H9 (cell line): ENCODE measurements at places on chromosomes 1 and 21. TPM values are rescaled to one million over a fixed set of nuclear protein-coding genes. Genes with fewer than 3 reads are reported as not detected.

The THEM5 gene
- total RNA-seq = not detected in 2 replicates

The C21orf58 gene
- total RNA-seq = 17.2 and 19.1 TPM in 2 replicates

The SH2D2A gene
- total RNA-seq = 2.0 and 2.5 TPM in 2 replicates

The GPR61 gene
- total RNA-seq = 0.24 and 0.48 TPM in 2 replicates

The IL23R gene
- total RNA-seq = not detected in 2 replicates

DNA sequence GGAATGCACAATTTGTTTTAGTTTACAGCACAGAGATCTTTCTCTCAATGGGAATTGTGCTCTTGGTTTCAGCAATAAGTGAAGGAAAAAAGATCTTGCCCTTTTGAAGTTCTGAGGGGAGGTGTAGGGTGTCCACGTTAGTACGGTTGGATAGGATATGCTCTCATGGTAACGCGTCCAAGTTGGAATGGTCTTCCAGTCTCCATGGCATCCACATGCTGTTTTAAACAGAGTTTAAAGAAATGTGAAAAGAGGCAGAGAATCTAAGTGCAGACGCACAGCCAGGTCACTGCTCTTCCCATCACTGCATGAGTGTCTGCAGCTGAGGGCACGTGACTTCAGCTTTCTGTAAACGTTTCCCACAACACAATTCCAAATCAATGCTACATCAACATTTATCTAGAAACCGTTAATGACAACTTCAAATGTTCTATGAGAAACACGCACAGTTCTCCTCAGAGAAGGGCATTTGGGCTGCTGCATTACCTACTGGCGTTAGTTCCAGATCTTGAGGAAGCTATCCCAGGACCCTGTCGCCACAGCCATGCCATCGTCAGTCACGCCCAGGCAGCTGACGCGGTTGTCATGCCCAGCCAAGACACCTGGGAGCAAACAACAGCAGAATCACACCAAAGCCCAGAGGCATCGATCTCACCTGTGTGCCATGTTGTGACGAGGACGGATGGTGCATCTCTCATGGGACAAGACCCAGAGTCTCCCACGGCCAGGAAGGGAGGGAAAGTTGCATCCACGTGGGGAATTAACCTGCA, 8.8 kb upstream of the NADK start:
- H3K4me3 ChIP-seq = no peak overlapping the region
- H3K27ac ChIP-seq = no peak overlapping the region
- H3K36me3 ChIP-seq = peaks cover 73% of the 10 kb centered on the region
- DNase-seq = no peak
- H3K27me3 ChIP-seq = no peaks in the 10 kb centered on the region
- H3K4me1 ChIP-seq = no peaks in the 10 kb centered on the region; the same call in 1 of the 2 replicates

DNA sequence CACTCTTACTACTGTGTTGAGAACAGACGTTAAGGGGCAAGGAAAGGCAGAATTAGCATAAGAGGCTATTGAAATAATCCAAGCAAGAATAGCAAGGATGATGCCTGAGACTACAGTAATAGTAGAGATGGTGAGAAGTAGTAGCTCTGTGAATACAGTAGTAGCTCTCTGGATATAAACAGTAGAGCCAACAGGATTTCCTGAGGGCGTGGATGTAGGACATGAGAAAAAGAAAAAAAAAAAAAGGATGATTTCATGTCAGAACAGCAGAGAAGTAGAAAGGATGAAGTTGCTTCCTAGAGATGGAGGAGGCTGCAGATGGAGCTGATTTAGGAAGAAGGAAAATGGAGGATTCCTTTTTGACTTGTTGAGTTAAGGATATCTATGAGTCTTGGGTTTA, 112.3 kb downstream of the OMA1 start:
- H3K27ac ChIP-seq = no peak overlapping the region
- H3K27me3 ChIP-seq = no peaks in the 10 kb centered on the region
- H3K4me1 ChIP-seq = peaks cover 3% of the 10 kb centered on the region; the same call in 1 of the 2 replicates
- no peak for DNase-seq
- H3K36me3 ChIP-seq = no peaks in the 10 kb centered on the region

DNA sequence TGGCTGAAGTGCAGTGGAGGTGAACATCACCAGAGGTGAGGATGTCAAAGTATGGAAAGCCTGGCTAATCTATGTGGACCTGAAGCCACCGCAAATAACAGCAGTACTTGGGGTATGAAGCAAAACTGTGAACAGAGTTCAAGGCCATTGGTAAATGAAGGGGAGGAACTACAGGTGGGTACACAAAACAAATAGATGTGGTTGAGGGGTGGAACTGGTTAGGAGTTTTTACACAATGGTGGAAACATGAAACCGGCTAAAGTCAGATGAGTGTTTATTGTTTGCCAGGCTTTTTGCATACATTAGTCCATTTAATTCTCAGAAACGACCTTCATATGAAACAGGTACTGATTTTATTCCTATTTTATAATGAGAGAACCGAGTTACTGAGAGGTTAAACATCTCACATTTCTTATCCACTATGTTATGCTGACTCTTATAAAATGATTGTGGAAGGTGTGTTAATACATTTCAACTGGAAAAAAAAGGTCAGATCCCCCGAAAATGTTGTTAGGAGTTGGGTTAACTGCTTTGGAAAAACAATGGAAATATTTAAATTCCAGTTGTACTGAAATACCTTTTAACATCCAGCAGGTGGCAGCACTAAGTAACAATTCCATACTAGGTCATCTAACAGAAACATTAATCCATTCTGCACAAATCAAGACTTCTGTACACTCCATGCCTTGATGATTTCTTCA, 44.3 kb upstream of the GTF2B start:
- no peak overlapping the region for H3K4me3 ChIP-seq
- H3K27me3 ChIP-seq = no peaks in the 10 kb centered on the region
- peaks cover 34% of the 10 kb centered on the region for H3K36me3 ChIP-seq
- H3K27ac ChIP-seq = no peak overlapping the region

DNA sequence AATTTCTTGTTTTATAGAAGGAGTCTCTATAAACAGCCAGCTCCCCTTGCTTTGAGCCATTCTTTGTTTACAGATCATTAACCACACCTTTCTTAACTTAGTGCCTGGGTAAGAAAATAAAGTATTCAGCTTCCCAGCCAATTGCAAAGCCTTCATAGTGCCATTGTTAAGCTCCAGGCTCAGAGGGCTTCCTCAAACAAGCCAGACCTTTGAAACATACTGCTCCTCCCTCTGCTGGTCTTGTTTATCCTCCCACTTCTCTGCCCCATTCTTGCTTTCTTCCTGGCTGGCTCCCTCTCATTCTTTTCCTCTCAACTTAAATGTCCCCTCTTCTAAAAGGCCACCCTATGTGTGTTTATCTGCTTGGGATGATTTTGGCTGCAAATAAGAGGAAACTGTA, 319.4 kb upstream of the ST6GALNAC5 start:
- peak; percentile 34 for DNase-seq
- H3K36me3 ChIP-seq = no peaks in the 10 kb centered on the region
- H3K27me3 ChIP-seq = no peaks in the 10 kb centered on the region
- H3K4me1 ChIP-seq = no peaks in the 10 kb centered on the region
- H3K27ac ChIP-seq = no peak overlapping the region

DNA sequence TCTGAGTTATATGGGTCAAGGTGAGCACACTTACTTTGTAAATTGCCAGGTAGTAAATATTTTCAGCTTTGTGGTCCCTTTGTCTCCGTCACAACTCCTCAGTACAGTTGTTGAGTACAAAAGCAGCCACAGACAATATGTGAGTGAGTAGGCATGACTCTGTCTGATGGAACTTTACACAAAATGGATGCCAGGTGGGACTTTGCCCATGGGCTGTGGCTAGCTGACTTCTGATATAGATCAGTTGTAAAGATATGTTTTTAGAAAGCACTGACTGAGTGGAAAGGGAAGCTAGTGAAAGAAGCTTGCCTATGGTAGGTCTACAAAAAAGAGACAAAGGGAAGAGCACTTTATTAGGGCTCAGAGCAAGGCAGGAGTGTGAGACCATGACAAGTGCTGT, 23.1 kb upstream of the IGSF5 start:
- H3K27me3 ChIP-seq = no peaks in the 10 kb centered on the region
- no peaks in the 10 kb centered on the region for H3K4me1 ChIP-seq
- no peak overlapping the region for H3K27ac ChIP-seq
- no peak for DNase-seq
- peaks cover 19% of the 10 kb centered on the region for H3K36me3 ChIP-seq

GRCh38 chr1:8406960-8407359, 89.0 kb downstream of the SLC45A1 start:
- no peaks in the 10 kb centered on the region for H3K27me3 ChIP-seq
- H3K36me3 ChIP-seq = peaks cover 27% of the 10 kb centered on the region
- peaks cover 9% of the 10 kb centered on the region; the same call in 1 of the 2 replicates for H3K4me1 ChIP-seq
- H3K27ac ChIP-seq = no peak overlapping the region

DNA sequence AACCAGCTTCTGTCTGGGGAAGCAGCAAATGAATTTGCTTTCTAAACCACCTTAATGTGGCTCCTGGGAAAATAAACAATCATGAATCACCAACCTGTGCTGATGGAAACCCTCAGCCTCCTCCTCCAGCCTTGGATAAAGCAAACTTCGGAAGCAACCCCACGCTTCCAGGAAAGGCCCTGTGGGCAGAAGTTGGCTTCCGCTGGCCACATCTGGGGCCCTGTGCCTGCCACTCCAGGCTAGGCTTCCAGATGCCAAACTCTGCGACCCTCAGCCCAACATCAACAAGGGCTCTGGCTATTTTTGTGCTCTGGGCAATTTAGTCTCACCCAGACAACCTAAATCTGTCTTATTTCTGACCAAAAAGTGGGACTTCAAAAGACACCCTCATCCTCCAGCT, 6.2 kb upstream of the OXCT2 start:
- no peaks in the 10 kb centered on the region for H3K4me1 ChIP-seq
- no peaks in the 10 kb centered on the region for H3K36me3 ChIP-seq
- no peak overlapping the region for H3K27ac ChIP-seq
- H3K27me3 ChIP-seq = no peaks in the 10 kb centered on the region; the same call in 1 of the 2 replicates
- no peak for DNase-seq
- H3K4me3 ChIP-seq = no peak overlapping the region
